ENCODE measurements at places on chromosomes 1 and 21.

- peak; percentile 84 for DNase-seq
Observed at GRCh38 chr1:21633992-21634805, 35.0 kb downstream of the RAP1GAP start.

GRCh38 chr1:226549937-226550671 is 1.5 kb downstream of the STUM start:
- DNase-seq: no peak

- peak; percentile 69 for DNase-seq
Observed at GRCh38 chr1:220300442-220301121, 28.3 kb upstream of the RAB3GAP2 start.

GRCh38 chr1:17060306-17060749 is 6.5 kb upstream of the SDHB start:
- no peak for DNase-seq

GRCh38 chr1:21280482-21280881 is 9.8 kb downstream of the ECE1 start:
- no peak for DNase-seq

DNA sequence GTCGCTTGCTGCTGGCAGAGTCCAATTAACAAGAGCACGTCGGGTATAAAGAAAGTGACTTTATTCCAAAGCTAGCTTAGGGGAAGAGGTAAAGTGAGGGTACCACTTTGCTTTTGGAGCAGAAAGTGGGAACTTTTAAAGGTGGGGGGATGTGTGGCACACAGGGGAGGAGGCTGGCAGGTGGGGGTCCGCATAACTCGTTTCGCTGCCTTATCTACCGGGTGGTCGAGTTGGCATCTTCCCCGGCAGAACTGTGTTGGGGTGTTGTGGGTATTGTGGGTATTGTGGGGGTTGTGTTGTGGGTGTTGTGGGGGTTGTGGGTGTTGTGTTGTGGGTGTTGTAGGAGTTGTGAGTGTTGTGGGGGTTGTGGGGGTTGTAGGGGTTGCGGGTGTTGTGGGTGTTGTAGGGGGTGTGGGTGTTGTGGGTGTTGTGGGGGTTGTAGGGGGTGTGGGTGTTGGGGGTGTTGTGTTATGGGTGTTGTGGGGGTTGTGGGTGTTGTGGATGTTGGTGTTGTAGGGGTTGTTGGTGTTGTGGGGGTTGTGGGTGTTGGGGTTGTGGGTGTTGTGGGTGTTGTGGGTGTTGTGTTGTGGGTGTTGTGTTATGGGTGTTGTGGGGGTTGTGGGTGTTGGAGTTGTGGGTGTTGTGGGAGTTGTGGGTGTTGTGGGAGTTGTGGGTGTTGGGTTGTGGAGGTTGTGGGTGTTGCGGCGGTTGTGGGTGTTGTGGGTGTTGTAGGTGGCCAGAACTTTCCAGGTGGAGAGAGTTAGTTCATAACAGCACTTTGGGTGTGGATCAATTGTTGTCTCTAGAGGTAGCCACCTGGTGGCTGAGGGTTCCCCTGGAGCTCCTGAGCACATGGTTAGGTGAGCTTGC is 52.7 kb downstream of the AGPAT3 start:
- no peak for DNase-seq

DNA sequence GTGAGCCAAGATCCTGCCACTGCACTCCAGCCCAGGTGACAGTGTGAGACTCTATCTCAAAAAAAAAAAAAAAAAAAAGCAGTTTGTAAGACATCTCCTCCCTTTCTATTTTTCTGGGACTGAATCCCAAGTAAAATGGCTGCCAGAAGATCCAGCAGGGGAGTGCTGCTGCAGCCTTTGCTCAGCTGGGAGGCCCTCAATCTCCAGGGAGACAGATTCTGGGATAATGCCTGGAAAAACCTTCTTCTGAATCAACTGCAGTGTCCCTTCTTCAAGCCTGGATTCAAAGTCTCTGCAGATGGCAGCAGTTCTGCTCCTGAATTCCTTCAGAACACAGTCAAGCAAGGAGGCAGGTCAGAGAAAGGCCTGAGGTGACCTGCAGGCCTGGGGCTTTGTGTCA is 191.0 kb upstream of the NRIP1 start:
- DNase-seq: no peak

GRCh38 chr21:22575165-22575584 is 1577.0 kb downstream of the NCAM2 start:
- no peak for DNase-seq

DNA sequence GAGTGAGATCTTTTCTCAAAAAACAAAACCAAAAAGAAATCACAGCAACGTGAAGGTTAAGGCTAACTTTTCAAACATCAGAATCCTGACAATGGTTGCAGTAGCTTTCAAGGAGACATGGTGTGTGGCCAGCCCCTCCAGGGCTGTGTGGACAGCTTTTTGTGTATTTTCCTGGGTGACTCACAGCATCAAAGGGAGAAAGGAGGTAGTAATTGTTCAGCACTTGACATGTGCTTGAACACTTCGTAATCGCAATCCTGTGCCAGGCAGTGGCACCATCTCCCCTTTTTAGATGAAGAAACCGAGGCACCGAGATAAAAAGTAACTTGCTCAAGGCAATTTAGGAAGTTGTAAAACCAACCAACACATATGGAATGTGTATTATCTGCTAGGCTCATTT is 10.3 kb downstream of the NBL1 start:
- no peak for DNase-seq

- peak; percentile 81 for DNase-seq
Observed at GRCh38 chr1:207868774-207869721, 41.9 kb downstream of the CD34 start.

- no peak for DNase-seq
Observed at GRCh38 chr1:239858057-239858456, 233.6 kb upstream of the FMN2 start.

DNA sequence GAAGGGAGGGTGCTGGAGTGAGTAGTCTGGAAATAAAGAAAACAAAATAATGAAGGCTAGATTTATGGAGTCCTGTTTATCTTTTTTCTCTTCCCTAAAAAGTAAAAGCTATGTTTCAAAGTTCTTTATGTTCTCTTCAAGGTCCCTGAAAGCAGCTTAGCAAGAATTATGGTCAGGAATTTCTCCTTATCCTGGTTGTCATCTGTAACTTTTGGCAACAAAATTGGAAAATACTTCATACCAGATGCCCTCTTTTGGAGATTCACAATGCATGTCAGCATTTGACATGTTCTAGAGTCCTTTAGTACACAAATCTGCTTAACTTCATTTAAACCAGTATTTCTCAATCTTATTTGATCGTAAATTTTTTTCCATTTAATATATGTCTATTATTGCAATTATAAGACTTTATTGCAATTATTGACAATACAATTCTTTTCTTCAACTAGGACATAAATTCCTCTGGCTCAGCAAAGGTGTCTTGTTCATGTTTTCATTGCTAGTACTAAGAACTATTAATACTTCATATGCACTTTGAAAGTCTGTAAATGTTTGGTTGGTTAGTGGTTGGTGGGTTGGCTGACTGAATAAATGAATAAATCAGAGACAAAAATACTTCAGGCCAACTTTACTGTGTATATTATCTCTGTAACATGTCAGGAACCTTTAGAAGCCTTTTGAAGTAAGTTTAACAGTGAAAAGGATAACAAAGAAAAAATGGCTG is 101.5 kb downstream of the ATP1B1 start:
- DNase-seq: no peak

DNA sequence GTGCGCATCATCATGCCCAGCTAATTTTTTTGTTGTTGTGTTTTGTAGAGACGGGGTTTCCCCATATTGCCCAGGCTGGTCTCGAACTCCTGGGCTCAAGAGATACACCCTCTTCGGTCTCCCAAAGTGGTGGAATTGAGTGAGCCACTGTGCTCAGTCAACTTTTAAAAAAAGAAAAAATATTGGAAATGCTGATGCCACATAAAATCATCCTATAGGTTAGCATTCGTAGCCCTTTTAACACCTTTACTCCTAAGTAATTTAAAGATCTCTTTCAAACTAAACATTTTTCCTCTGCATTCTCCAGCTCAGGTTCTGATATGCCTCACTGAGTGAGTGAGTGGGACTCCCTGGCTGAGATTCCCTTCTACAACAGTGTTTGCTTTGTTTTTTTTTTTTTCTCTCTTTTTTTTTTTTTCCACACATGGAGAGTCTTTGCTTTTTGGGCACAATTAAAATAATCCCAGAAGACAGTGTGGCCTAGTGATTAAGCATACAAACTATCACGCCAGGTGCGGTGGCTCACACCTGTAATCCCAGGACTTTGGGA is 74.0 kb downstream of the LPGAT1 start:
- DNase-seq: no peak

DNA sequence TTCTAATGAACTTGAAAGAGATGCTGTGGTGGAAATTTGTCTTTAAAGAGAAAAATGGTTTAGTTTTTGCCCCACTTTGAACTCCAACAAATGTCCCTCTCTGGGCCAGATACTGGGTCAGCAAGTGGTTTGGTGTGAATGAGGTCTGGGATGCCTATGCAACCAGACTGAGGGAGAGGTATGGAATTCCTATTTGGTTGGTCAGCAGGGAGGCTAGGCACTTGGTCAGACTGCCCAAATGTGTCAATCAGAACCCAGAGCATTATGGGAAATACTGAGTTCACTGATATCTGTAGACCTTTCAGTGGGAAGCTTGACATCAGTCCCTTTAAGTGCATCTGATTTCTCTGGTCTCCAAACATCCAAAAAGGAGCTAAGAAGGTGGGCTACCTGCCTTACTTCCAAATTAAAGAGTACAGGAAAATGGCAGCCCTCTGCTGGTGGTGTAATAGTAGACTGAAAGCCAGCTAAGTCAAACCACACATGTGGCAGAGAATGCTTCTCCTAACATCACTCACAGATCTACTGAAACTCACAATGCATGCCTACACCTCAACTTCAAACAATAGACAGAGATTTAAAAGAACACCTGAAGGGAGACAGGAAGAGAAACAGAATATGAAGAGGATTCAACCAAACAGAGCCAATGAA is 510.1 kb downstream of the PLA2G4A start:
- DNase-seq: no peak

DNA sequence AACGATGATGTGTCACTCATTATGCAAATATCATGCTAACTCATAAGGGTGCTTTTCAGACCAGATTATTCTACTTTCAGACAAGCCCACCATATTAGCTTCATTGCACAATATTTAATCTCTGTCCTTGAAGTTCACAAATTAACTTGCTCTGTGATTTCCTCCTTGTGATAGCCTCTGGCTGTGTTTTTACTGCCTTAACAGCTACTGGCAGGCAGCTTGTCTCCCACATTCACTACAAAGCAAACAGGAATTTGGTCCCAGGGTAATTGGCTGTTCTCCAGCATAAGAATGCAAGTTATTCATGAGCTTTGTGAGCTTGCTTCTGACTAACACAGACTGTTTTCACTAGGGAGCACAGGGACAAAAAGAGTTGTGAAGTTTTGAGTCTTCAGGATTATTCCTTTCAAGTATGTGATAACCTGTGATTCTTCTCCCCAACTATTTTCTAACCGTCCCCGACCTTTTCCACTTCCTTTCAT is 87.9 kb upstream of the HMCN1 start:
- peak; percentile 84 for DNase-seq

DNA sequence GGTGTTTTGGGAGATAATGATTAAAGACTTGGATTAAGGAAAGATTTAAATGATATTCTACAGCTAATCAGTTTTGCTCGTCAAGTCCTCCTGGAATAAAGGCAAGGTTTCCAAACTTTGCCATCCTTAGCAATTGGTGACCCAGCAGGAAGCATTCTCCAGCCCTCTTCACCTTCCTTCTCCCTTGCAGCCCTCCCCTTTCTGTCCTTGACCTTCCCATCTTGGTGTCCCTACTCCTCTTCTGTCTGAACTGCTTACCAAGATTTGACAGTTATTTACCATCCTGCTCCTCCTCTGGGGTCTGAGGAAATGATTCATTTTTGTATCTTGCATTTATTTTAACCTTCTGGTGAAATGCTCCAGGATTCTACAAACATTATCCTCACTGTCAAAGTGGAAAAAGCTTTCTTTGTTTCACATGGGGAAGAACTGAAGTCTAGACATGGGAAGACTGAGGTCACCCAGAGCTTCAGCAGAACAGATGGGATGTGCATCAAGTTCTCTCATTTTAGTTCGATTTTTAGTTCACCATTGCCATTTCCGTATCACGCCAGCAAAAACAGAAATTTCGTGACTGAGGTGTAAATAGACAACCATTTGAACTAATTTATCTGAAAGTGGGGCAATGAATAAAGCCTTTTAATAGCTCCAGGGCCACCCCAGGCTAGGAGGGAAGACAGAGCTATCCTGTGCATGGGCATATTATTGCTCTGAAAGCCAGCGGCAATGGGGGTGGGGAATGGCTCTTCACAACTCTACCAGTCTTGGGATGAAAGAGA is 504.4 kb upstream of the PLXNA2 start:
- DNase-seq: no peak

DNA sequence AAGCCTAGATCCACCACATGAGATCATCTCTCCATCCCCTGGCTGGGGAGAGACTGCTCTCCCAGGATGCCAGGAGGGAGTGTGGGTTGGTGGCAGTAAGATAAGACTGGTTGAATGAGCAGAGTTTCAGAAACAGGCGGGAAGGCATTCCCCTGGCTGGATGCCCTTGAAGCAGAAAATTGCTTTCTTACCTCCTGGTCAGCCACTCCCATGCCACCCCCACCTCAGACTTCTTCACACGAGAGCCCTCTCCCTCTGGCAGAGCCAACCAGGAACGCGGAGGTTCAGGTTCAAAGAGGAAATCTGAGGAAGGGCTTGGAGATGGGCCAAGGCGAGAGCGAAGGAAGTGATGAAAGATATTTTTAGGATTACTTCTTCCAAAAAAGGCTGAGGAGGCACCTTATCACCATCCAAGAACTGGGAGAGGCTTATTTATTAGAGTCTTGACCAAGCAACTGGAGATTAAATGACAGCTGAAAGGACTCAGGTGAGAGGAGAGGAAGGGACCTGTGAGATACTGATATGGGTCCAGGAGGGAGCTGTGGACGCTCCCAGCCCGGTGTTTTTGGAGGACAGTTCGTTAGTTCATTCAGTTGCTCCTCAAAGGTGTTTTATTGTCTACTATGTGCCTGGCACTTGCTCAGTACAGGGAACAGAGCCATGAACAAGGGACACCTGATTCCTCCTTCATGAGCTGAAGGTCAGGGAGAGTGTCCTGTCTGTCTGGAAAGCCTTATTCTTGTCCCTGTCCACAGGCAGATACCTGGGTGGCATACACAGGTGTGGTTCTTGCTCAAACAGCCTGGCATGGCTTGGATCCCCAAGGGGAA is 18.9 kb upstream of the SLC26A9 start:
- DNase-seq: no peak

GRCh38 chr1:90579212-90579802 is 137.8 kb downstream of the BARHL2 start:
- no peak for DNase-seq

GRCh38 chr1:159908031-159908940 is 8.3 kb upstream of the CFAP45 start:
- no peak for DNase-seq

GRCh38 chr21:36968976-36969375 is 2.5 kb upstream of the HLCS start:
- DNase-seq: no peak
